ENCODE measurements at places on chromosomes 5 and 9.

DNA sequence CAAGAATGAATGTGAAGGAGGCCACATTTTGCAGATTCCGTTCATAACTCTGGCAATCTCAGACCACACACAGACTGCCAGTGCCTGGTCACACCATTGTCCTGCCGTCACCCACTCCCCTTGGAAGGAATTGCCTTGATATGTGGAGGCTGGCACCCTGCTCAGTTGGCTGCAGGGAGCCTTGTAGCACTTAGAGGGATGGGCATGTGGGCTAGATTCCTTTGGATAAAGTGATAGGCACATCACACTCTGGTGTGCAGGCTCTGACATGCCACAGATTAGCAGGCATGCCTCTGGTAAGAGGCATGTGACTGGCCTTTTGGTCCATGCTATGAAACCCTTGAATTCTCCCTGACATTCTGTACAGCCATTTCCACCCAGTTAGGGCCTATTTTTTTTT is 254.6 kb upstream of the PIK3R1 start:
- no peak for DNase-seq

DNA sequence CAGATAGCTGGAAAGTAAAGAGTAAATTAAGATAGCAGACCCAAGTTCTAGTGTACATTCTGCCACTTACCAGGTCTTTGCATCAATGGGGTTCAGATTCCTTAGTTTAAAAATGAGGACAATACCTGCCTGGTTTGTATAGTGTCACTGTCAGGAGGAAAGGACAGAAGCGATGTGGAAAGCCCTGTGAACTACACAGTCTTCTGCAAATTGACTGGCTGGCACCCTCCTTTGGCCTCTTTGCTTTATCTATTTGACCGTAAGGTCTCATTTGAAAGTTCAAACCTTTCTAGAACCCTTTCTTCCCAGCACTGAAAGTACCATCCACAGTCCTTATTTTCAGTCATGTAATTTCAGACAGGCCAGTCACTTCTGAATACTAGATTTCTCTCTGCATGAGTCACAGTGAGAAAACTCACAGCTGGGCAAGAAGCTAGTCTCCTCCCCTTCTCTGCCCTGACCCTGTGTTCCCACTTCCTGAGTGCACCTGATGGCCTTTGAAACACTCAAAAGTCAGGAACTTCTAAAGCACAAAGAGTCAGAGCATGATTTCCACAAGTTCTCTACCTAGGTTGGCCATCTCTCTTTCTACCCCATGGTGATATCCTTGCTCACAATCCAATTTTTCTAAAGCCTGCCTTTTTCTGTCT is 91.3 kb upstream of the RASEF start:
- DNase-seq: no peak

- DNase-seq: no peak
These were observed 95.8 kb upstream of the LMX1B start for GRCh38 chr9:126517833-126518356.

DNA sequence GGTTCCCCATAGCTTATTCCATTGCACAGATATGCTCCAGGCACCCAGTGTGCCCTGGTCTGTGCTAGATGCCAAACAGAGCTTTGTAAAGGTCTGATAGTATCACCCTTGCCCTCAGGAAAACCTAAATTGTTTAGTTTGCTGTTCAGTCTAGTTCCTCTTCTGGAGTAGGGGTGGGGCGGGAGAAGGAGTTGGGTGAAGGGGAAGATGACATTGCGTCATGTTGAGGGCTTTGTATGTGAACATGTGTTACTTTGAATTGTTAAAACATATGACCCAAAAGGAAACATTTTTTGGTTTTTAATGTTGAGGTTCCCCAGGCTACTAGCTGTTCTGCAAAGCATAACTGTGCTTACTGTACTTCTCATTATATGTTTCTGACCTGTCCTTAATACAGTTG is 40.6 kb downstream of the HACD4 start:
- no peak for DNase-seq

- no peak for DNase-seq
These were observed 211.5 kb downstream of the GAPVD1 start for GRCh38 chr9:125472926-125473701.

DNA sequence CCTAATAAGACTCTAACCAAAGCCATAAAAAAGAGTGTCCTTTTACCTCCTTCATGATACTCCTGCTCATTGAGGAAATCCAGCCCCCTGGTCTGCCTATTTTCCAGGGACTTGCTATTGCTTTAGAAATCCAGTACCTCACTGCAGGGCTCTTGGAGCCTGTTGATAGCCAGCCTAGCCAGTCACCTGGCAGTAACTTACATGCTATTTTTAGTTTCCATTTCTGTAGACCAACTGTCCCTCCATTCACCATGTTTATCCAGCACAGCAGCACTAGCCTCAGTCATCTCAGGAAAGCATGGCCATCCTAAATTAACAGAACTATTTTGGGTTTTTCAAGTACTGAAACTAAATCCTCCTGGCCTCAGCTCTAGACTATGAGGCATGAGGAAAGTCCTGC is 91.5 kb upstream of the PHF24 start:
- DNase-seq: no peak

GRCh38 chr9:107636571-107637381 is 147.2 kb upstream of the KLF4 start:
- DNase-seq: no peak

- no peak for DNase-seq
These were observed 414.2 kb downstream of the SH3GL2 start for GRCh38 chr9:17993024-17993423.

DNA sequence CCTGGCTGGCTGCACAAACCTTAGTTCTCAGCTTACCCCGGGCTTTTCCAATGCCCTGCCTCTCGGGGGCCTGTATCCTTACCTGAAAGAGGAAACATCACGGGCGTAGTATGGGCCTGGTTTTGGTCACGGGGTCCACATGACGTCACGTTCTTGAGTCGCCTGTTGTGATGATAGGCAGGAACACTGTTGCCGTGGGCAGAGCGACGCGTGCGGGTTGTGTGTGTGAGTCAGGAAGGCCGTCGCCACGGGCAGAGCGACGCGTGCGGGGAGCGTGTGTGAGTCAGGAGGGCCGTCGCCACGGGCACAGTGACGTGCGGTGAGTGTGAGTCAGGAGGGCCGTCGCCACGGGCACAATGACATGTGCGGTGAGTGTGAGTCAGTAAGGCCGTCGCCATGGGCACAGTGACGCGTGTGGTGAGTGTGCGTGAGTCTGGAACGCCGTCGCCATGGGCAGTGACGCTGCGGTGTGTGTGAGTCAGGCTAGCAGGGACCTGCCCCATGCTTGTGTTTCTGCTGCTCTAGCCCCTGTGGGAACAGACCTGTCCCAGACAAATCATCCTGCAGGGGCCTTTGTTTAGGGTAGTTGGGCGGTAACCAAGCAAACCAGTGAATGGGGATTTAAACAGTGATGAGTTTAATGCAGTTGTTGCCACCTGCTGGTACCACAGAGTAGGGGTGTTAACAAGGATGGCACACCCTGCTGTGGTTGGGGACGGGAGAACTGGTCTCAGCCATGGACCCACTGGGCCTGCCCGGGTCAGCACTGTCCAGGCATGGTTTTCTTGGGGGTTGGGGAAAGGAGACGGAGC is 19.8 kb downstream of the TRIP13 start:
- DNase-seq: no peak

DNA sequence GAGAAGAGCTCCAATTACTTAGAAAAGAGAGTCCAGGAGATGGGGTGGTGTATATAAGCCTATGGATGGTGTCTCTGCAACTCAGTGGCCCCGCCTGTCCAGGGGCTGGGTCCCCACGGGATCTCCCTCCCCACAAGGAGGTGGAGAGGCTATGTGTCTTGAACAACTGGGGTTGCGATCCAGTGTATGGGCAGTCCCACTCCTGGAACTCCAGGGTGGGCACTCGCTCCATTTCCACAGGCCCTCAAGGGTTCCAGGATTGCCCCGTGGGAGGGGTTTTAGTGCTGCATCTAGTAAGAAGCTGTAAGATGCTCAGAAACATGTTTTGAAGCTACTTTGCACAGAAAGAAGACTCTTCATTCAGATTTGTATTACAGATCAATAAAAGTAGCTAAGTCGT is 558 bp upstream of the SMAD5 start:
- no peak for DNase-seq

DNA sequence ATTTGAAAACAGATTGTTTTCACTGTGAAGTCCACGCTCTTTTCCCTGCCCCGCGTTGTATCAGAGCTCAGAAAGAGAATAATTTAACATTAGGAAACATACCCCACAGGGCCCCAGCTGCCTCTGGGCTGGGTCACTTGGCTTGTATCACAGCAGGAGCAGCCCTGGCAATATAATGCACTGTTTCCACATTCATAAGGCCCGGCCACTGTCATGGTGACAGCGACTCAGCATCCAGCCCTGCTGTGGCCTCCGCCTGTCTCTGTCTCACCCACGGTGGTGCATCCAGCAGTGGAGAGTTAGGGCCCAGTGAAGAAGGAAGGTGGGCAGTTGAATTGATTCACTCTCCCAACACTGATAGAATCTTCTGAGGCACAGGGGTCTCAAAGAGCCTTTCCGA is 188.9 kb downstream of the NSG2 start:
- no peak for DNase-seq

GRCh38 chr9:75181750-75182149 is 93.4 kb downstream of the OSTF1 start:
- no peak for DNase-seq

DNA sequence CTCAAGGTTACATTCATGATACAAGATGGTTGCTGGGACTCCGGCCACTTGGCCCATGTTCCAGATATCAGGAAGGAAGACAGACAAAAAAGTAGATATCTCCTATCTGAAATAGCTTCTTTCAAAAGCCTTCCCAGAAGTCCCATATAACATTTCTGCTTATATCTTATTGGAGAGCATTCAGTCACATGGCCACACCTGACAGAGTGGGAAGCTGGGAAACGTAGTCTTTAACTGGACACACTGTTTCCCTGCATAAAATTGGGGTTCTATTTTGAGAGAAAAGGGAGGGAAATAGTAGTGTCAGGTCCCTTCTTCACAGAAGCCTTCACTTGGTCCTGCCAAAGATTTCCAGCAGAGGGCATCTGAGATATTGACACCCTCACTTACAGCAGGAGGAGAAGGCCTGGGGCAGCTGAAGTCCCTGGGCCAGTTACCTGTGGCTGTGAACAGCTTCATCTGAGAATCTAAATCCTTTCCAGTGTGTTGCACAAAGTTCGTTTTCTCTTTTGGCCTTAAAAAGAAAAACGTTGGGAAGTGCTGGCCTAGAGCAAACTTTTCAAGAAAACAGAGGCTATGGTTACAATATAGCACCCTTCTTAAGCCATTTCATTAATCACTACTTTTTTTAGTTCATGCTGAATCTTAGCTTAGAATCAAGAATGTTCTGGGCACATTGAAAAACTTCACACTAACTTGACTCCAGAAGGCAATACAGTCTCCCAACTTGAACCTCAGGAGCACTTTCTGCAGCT is 33.5 kb downstream of the SPEF2 start:
- peak; percentile 19 for DNase-seq

- DNase-seq: no peak
These were observed 11.2 kb downstream of the CDHR2 start for GRCh38 chr5:176560364-176560763.

DNA sequence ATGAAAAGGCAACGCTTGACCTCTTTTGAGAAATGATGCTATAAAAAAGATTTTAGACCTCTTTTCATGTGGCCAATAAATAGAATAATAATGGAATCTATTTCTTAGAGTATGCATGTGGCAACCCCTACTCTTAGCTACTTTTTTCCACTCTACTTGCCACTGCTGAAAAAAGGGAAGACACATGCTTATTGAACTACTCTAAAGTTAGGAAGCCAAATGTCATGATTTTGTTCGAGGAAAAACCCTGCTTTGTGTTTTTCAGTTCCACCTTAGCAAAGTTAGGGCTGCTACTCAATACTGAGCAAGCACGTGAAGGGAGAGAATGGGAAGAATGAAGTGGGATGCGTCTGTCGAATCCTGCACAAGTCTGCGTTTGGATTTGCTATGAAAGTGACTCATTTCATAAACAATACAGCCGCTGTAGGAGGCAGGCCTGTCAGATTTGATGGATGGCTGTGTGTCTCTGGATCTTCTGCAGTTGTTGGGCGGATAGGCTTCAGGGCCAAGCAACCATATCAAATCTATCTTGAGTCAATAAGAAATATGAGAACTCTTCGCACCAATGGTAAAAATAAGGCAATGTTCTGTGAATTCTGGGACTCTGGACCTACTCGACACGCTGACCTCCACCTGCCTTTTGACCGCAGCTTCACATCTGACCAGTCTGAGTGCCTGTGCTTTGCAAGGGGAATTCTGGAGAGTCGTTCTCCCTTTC is 333.6 kb downstream of the PIK3R1 start:
- DNase-seq: no peak

DNA sequence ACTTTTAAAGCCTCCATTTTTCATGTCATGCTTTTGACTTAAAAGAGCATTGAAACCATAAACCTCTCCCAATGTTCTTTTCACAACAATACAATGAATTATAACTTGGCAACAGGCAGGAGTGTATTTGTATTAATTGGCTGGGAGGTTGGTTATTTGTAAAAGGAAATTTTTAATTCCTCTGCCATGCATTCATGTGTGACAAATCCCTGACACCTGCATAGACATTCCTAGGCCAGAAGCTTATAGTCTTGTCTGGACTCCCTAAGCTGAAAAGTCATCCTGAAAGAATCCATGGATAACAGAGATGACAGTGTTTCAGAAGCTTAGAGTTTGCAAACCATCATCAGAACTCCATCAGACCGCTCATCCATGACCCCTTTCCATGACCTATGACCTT is 76.3 kb upstream of the PTGER4 start:
- no peak for DNase-seq

DNA sequence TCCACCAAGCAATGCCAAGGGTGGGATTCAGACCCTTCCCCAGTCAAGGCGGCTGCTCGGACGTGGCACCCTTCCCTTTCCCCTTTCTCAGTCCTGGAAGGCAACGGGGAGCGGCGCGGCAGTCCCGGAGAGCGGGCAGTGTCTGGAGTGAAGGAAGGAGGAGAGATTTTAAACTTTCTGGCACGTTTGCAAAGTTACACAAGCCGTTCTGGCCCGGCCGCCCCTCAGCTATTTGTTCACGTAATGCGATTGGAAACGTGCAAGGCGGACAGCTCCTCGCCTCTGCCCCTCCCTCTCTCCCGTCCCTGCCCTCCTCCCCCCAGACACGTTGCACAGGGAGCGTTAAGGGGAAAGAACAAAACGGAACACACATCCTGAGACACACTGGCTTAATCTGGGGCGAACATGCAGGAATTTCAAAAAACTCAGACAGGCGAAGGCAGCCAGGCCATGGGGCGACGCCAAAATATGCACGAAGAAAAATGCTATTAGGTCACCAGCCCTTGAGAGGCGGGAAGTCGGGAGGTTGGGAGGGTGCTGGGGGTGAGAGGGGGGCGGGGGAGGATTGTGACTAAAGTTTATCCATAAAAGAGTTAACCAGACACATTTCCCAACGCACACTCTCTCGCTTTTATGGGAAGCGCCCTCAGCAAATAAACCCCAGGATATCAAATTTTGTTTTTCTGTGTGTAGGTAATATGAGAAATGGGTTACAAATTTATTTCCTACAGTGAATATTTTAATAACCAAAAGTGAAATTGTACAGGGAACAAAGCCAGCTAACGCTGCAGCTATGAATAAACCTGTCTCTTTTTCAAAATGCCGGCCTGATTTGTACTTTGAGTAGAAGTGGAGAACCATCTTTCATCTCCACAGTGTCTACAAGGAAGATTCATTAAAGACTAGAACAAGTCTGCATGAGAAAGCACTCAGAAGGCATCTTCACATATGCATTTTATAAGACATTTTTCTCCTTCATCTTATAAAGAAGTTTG is at the start of gene LOX:
LOX (minus strand) TSS at position 144 of the 995 bp plus-strand sequence. CDS start 274 bp downstream, outside the sequence.
- DNase-seq: no peak
